ENCODE measurements at places on chromosomes 4 and X.

- no peak for DNase-seq
These were observed 26.8 kb upstream of the ATXN3L start for GRCh38 chrX:13346646-13347045.

- DNase-seq = no peak
These were observed 231.1 kb upstream of the CENPE start for GRCh38 chr4:103429283-103429682.

DNA sequence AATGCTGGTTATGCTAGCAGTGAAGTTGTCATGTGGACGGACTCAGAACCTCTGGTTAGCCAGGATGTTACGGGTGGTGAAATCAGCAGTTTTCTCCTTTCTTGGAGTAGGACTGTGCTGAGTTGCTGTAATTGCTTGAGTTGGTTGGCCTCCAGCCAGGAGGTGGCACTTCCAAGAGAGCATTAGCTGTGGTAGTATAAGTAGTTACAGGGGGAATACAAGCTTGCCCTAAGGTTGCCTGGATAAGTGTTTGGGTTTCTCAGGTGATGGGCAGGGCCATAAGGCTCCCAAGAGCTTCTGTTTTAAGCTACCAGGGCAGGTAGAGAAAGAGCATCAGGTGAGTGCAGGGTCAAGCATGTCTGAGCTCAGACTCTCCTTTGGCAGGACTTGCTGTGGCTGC lies 103.0 kb downstream of the ZNF518B start:
- no peak for DNase-seq

GRCh38 chrX:10007621-10008020 lies 40.5 kb downstream of the CLDN34 start:
- peak; percentile 10 for DNase-seq

DNA sequence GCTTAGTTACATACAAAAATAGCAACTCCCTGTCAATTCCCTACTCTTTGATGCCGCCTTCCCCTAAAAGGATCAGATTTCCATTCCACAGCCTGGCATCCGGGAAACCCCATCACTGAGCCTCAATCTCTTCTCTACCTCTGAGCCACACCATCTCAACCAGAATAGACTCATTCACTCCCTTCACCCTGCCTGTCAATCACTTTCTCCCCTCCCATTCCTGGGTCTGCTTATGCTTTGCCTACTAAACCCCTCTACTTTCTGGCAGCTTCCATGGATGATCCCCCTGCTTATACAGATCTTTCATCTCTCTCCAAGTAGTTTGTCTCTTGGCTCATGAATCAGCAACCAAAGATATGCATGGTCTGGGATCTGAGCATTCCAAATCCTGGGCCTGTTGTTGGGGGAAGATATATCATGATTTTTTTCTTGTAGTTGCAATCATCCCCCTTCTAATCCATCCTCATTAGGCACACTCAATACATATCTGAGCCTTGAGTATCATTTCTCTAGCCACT lies 2.6 kb downstream of the AMER1 start:
- no peak for DNase-seq

DNA sequence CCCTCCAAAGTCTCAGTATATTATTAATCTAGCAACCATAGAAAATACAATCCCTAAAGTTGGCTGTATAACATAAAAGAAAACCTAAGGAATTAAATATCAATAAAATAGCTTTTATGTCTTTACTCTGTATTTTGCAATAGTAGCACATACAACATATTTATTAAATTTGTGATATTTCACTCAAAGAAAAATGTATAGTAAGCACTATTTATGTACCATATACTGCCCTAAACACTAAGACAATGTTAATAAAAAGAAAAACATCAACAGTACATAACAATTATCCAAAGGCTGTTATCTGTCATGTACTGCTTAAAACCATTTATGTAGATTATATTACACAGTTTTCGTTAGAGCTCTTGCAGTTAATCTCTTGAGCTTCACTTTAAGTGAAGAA lies 834.5 kb upstream of the INTU start:
- DNase-seq = no peak

- DNase-seq = peak; percentile 57
These were observed 330.8 kb upstream of the KLF3 start for GRCh38 chr4:38333219-38333618.

DNA sequence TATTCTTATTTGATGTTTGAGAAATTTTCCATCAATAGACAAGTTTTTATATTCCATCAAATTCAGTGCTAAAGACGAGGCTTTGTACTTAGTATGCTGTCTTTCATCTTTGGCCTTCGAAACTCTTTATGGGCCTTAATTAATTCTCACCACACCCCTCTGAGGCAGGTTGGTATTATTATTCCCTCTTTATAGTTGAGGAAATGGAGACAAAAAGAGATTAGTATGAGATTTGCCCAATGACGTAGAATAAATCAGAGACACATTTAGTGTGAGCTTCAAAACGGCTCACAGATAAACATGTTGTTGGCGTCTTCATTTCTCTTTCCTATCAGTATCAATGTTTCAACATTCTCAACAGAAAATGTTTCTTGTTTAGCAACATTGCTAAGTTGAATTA lies 35.9 kb upstream of the PTPN13 start:
- DNase-seq = no peak

DNA sequence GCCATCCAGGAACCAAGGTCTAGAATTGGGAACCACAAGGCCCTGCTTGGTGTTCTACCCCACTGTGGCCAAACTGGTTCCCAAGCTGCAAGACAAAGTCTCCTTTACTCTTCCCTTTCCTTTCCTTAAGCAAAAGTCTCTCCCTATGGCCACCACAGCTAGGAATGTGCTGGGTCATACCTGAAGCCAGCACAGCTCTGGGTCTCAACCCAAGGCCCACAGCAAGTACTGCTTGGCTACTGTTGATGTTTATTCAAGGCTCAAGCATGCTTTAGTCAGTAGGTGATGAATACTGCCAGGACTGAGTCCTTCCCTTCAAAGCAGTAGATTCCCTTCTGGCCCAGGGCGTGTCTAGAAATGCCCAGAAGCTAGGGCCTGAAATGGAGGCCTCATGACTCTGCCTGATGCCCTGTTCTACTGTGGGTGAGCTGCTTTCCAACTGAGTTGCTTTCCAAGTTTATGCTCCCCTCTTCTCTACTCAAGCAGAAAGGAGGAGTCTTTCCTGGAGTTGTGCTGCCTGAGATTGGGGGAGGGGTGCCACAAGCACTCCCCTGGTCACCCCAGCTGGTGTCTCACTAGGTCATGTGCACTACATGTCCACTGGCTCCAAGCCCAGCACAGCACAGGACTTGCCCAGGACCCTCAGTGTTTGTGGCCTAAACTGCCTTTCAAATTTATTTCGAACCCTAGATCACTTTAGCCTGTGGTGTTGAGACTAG lies 44.9 kb downstream of the STAP1 start:
- no peak for DNase-seq

GRCh38 chr4:82969414-82969813 lies 41.2 kb downstream of the LIN54 start:
- DNase-seq = no peak

DNA sequence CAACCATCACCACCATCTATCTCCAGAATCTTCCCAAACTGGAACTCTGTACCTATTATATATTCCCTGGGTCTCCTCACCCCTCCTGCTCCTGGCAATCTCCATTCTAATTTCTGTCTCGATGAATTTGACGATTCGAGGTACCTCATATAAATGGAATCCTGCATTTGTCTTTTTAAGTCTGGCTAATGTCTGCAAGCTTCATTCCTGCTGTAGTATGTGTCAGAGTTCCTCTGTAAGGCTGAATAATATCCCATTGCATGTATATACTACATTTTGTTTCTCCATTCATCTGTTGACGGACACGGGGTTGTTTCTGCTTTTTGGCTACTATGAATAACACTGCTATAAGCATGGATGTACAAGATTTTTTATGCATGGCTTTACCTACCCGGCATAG lies 19.5 kb downstream of the PRKG2 start:
- no peak for DNase-seq

DNA sequence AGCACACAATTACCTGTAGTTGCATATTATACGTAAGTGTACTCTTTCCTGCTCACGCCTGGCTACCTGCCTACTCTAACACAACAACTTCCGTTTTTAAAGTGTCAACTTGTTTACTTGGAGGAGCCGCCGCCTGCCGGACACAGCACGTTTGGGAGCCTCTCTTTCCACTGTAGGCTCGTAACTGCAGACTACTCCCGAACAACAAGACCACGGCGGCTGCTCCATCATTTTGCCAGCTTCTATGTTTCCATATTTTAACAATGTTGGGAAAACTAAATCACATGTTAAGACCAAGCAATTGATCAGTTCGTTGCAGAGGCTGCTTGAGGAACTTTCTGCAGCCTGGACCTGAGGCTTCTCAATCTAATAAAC lies 841 bp downstream of the MTNR1A start:
- no peak for DNase-seq

- no peak for DNase-seq
These were observed 296.7 kb upstream of the TECRL start for GRCh38 chr4:64705989-64706388.

DNA sequence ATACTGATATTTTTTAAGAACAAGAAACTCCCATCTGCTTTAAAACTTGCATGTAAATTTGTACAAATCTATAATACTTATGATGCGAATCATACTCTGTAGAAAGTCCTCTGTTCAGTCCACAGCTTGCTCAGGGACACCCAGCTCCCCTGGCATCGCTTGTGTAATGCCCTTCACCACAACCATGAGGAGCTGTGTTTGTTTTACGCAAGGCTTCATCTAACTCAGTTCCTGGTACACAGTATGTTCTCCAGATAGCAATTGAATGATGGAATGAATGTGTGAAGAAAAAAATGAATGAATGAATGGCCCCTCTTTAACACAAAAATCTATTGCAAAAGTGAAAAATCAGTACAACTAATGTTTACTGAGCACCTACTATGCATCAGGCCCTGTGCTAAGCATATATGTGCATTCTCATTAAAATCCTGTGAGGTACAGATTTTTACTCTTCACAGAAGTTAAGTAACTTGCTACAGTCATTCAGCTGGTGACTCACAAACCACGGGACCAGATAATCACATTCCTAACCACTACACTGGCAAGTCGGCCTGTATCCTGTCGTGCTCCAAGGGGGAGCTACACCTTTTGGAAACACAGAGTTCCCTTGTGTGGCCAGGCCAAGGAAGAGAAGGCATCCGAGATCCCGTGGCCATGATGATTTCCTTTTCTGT lies 58.7 kb upstream of the KDR start:
- peak; percentile 34 for DNase-seq

GRCh38 chr4:20283039-20283438 lies 31.3 kb downstream of the SLIT2 start:
- no peak for DNase-seq

DNA sequence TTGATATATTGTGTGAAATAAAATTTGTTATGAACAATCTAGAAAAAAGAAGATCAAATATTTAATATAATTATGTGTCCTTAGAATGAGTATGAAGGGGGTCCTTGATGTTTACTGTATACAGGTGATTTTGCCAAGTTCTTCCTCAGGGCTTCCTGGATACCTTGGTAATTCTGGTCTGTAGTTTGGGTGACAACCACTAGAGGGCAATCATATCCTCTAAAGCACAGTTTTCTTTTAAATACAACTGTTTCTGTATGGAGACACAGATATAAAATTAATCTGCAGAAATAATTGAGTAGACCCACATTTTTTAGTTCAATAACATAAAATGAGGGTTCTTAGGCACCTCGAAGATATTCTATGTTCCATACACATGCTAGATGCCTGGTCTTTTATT lies 157.7 kb downstream of the SPANXN1 start:
- peak; percentile 57 for DNase-seq

DNA sequence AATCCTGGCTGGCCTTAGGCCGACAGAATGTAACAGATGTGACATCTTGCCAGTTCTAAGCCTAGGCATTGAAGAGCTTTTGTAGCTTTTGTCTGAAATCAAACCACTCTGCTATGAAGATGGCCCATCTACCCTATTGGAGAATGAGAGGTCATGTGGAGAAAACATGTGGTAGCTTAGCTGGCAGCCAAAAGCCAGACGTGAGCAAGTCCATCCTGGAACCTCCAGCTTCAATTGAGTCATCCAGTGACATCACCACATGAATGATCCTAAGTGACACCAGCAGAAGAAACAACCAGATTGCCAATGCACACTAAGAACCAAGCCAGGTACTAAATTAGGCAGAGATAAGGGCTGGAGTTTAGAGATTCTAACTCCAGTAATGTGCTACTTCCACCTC lies 154.8 kb upstream of the ZFP42 start:
- no peak for DNase-seq

- peak; percentile 28 for DNase-seq
These were observed 294.1 kb downstream of the ARHGAP10 start for GRCh38 chr4:148025981-148026380.

DNA sequence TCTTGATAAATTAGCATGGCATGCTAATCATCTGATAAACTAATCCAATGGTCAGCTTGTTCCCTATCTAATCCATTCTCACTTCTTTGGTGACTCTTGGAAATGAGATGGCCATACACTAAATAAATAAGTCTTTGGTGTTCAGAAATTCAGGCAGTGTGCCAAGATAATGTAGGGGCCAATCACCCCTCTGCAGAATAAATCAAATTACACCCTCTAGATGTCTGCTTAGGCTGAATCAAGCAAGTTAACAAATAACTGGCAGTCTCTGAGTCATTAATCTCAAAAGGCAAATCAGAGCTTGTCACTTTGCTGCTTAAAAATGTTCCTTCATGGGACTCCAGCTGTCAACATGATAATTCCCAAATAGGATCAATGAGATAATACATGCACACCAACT lies 97.4 kb downstream of the NLGN4X start:
- no peak for DNase-seq

- peak; percentile 18 for DNase-seq
These were observed 31.2 kb upstream of the UXT start for GRCh38 chrX:47690175-47690574.

DNA sequence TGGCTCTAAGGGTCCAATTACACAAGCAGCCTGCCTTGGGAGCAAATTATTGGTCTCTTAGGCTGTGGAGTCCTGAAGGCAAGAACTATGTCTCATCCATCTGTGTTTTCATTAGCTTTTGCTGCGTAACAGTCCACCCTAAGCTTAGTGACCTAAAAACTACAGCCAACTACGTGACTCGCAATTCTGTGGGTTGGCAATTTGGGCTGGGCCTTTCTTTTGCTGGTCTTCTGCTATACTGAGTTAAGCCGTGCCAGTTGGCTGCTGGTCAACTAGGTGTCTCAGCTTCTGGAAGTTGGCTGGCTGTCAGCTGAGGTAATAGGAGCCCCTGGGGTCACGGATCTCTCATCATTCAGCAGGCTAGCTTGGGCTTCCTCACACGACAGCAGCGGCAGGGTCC lies 205.6 kb upstream of the S100G start:
- no peak for DNase-seq

DNA sequence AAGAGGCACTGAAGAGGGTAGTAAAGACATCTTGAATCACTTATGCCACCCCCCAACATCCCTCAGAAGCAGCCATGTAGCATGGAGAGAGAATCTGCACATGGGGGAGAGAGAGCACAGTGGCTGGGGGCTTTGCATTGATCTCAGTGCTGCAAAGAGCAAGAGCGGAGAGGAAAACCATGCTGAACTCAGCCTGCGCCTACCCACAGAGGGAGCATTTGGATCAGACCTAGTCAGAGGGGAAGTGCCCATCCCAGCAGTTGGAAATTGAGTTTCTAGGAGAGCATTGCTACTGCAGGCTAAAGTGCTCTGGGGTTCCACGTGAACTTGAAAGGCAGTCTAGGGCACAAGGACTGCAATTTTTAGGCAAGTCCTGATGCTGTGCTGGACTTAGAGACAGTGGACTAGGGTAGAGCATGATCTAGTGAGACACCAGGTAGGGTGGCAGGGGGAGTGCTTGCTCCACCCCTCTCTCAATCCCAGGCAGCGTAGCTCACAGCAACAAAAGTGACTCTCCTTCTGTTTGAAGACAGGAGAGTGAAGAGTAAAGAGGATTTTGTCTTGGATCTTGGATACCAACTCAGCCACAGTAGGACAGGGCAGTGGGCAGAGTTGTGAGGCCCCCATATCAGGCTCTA lies 9.0 kb upstream of the PROM1 start:
- DNase-seq = no peak
